Stimulated activated CD4-positive, alpha-beta T cell treated with anti-CD3 and anti-CD28 coated beads, Interleukin-4, amount 100 ng/mL, for 48 hours (primary cell): ENCODE measurements at places on chromosomes 11 and 22.
A peak's percentile ranks its signal among the peaks of the same experiment; 100 is the strongest.

- no peak for DNase-seq
Measured at GRCh38 chr11:86741839-86742805, 58.2 kb upstream of the PRSS23 start.

- DNase-seq, result no peak
Measured at GRCh38 chr22:31177420-31178162, 17.6 kb downstream of the RNF185 start.

- DNase-seq, result no peak
Measured at GRCh38 chr11:17277024-17277584, 565 bp downstream of the NUCB2 start.

DNA sequence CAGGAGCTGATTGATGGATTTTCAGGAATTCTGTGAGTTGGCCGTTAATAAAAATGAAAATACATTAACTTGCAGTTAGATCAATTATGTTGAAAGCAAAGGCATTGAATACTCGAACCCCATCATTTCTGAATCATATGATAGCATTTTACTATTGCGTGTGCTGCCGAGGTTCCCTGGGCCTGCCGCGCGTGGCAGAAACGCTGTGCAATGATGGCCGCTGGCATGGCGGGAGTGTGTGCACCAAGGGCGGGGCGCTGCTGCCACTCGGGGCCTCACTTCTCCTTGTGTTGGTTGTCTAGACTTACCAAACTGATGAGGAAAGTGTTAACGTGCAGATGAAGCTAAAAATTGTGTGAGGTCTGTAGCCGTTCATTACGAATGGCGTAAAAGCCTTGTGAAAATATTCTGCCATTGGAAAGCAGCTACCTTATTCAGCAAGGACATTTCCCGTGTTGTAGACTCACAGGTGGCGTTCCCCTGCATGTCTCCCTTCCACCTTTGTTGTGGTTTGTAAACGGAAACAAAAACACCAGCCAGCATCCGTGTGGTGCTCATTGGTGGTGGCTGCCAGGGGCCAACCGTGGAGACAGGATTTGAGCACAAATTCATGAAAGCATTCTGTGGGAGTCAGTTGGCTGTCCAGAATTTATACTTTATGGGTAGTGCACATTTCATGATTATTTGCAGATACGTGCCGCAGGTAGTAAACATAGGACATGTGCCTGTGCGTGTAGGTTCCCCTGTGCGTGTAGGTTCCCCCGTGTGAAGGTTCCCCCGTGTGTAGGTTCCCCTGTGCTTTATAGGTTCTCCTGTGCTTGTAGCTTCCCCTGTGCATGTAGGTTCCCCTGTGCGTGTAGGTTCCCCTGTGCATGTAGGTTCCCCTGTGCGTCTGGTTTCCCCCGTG is 5.9 kb upstream of the GRAMD4 start:
- DNase-seq, result peak; percentile 33

GRCh38 chr11:134360050-134360835 is 28.5 kb downstream of the GLB1L2 start:
- peak; percentile 73 for DNase-seq

GRCh38 chr11:68116974-68117373 is 4.2 kb downstream of the CHKA start:
- DNase-seq, result no peak

GRCh38 chr11:42802201-42802899 is 509.4 kb upstream of the API5 start:
- no peak for DNase-seq

DNA sequence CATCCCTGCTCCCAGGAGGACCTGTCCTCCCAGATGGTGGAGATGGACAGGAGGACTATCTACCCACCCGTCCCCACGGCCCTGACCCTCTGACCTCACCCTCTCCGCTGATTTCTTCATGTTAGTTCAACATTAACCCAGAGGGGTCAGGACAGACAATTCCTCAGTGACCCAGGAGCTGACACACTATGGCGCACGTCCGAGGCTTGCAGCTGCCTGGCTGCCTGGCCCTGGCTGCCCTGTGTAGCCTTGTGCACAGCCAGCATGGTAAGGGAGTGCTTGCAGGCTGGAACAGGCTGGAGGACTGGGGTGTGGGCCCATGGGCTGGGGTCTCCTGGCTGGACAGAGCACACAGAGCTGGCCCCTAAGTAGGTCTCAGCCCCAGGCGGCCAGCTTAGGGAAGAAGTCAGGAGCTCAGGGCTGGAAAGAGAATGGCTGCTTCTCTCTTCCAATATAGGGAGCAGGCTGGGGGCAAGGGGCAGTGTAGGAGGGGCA is at the start of gene F2:
F2 (plus strand) TSS at position 166 of the 495 bp plus-strand sequence; CDS start at position 189, 23 bp downstream.
- no peak for DNase-seq

GRCh38 chr11:72788241-72788640 is 5.6 kb downstream of the STARD10 start:
- DNase-seq, result no peak

- no peak for DNase-seq
Measured at GRCh38 chr11:131690362-131690761, 319.9 kb downstream of the NTM start.

DNA sequence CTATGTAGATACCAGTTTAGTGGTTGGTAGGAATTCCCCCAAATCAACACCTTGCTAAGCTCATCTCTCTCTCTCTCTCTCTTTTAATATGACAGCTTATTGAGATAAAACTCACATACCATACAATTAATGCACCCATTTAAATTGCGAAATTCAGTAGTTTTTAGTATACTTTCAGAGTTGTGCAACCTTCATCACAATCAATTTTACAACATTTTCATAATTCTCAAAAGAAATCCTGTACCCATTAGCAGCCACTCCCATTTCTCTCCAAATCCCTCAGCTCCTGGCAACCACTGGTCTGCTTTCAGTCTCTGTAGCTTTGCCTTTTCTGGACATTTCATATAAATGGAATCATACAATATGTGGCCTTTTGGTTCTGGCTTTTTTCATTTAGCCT is 13.3 kb downstream of the NNMT start:
- no peak for DNase-seq

GRCh38 chr11:44950031-44950624 is 555 bp downstream of the TP53I11 start:
- no peak for DNase-seq
